ENCODE measurements at places on chromosomes 2 and 18.

DNA sequence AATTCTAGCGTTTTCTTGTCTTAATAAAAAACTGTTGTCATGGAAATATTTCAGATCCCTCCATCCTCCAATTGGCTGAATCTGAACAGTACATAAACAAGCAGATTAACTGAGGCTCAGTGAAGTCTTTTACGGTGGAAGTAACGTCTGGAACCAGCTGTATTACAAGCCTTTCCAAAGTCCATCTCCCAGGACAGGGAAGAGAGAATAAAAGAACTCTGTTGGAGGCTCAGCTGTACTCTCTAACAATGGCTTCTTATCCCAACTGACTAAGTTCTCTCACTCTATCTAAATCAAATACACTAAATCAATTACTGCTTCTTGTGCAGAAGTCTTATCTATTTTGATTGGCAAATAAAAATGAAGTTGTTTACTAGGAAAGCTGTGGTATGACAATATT is 19.9 kb upstream of the NEDD4L start:
- DNase-seq = no peak

DNA sequence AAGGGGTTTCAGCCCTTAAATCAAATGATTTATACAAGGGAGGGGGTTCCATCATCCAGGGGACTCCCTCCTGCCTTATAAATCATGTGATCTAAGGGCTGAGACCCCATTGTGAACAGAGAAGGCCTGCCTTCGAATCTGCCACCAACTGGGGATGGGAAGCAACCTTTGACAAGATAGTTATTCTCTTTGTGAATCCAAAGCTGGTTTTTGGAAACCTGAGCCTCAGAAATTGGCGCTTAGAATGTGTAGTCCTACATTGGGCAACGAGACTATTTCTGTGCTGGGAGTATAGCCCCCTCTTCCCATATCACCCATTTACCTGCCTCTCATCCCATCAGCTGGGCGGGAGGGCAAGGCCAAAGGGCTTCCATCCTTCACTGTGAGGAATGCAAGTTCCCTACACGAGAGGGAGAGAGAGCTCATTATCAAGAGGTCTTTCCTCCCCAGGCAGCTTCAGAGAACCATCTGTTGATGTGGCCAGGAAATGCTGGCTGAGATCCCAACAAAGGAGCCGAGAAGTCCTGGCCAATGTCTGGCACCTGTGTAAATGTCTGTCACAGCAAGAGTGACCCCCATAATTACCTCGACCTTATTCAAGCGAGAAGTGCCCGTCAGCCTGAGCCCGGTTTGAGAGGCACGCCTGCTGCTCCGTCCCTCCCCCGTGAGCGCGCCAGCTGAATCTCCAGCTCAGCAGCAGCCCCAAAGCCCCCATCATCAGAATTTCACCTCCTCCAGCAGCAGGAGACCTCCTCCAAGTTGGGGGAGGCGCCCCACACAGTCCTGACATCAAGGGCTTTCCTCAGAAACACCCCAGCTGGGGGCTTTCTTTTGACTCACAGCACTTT is 48.4 kb upstream of the APCDD1 start:
- DNase-seq = no peak

- peak; percentile 34 for DNase-seq
Measured at GRCh38 chr2:118223992-118224894, 136.0 kb downstream of the INSIG2 start.

- peak; percentile 79 for DNase-seq
Measured at GRCh38 chr2:98730707-98731040, 258 bp downstream of the MGAT4A start.

DNA sequence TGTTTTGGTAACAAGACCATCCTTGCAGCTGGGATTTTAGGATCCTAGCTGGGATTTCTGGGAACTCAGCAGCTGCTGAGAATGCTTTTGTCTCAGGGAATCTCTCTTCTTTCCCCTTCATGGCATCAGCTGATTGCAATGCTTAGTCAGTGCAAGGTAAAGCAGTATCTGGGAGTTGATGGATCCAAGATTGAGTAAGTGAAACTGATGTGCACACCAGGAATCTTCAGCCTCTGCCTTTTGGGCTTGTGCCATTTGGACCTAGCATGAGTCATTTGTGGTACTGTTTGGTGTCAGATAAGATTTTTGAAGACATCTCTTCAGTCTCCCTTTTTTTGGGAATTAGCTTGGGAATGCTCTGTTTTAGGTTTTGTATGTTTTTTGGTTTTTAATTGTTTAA is 363.3 kb upstream of the TFPI start:
- DNase-seq = no peak

- no peak for DNase-seq
Measured at GRCh38 chr2:88642278-88642677, 15.0 kb upstream of the EIF2AK3 start.

- DNase-seq = no peak
Measured at GRCh38 chr18:21069468-21069867, 42.1 kb downstream of the ROCK1 start.

- DNase-seq = no peak
Measured at GRCh38 chr2:172615727-172616261, 59.9 kb downstream of the PDK1 start.

DNA sequence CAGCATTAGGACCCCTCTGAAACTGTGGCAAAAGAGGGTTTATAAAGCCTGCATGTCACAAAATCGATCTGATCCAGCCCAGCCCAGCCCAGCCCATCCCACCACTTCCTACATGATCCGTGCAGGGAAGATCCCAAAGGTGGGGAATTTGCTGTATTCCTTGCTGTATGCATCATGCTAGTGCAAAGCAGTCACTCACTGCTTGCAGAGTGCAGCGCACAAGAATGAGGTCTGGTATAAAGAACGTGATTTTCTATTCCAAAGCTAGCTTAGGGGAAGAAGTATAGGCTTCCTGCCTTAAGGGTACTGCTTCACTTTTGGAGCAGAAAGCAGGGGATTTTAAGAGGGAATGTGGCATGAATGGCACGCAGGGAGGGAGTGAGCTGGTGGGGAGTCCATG is 18.9 kb upstream of the SERPINB11 start:
- DNase-seq = no peak

DNA sequence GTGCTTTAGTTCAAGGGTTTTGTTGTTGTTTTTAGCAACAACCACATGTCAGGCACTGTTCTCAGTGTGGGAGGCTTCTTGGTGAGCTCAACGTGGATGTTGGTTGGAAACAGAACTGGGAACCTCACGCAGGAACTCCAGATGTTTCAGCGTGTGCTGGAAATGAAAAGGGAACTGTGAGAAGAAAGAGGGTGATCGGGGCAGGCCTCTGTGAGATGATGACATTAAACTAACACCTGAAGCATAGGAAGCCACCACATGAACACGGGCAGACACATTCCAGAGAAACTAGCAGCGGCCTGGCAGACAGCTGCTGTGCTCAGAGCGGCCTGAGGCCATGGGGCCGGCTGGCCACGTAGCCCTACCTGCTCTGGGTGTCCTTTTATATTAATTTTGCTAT is 66.4 kb downstream of the COA5 start:
- no peak for DNase-seq

DNA sequence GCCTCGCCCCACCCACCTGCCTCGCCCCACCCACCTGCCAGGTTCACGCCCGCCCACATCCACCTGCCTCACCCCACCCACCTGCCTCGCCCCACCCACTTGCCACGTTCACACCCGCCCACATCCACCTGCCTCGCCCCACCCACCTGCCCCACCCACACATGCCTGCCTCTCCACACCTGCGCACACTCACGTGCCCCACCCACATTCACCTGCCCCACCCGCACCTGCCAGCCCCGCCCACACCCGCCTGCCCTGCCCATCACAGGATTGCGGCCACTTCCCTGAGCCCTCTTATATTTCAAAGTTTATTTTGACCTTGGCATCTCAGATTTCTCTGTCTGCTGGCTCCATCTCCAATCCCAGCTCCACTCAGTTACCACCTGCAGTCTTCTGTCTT is 217.5 kb upstream of the SOX11 start:
- no peak for DNase-seq

DNA sequence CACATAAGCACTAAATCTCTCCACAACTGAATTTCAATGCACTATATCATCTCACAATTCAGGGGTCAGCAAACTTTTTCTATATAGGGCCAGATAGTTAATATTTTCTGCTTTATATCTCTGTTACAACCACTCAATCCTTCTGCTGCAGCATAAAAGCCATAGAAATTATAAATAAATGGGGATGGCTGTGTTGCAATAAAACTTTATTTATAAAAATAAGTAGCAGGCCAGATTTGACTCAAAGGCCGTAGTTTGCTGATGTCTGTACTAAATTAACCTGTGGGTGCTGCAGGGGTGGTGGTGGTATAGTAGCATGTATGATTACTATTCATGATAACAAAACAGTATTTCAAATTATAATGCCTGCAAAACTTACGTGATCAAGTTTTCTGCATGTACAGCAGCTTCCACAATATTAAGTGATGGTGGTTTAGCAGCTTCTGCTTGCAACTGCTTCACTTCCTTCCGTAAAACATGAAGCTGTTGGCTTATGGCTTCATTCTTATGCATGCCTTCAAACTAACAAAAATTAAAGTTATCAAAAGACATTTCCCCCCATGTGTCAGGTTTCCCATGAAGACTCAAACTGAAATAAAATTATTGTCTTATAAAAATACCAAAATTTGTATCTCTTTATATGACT is 64.1 kb downstream of the SIGLEC15 start:
- no peak for DNase-seq

- no peak for DNase-seq
Measured at GRCh38 chr2:108189316-108189715, 50.5 kb upstream of the SULT1C3 start.

- no peak for DNase-seq
Measured at GRCh38 chr2:96329456-96329855, 4.3 kb downstream of the ITPRIPL1 start.

- no peak for DNase-seq
Measured at GRCh38 chr18:23958036-23958435, 56.5 kb upstream of the TTC39C start.

DNA sequence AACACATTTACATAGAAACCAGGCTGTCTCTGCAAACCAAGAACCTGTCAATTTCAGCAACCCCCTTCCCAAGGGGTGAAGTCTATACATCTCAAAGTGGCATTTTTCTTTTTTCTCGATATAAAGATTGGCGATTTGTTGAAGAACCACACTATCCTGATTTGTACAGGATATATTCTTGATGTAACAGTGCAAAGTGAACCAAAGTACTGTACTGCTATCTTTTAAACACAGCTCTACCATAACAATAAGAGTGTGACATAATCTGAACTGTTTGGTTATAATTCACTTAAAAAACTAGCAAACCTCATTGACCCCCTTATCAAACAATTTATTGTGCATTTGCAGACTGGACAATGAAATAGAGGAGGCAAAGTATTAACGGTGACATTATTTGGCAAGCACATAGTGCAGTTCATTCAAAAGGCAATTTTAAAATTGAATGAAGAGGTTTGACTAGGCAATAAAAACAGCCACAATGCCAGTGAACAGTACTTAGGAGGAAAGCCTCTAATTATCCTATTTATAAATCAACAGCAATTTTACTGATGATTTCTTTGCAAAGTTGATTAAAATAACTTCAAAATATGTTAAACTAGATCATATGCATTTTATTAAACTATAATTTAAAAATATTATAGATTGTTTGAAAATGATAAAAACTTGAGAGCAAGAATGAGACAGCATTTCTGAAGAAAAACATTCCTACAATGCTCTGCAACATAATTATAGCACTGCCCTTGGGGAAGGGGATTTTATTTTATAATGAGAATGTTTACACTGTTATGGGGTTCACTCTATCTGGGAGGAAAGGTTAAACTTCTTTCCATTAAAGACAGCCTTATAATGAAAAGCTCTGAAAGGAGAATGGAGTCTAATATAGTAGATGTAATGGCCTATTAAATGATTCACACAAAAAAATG is 440.9 kb downstream of the ZEB2 start:
- no peak for DNase-seq
